NCI-H1436 treated with DMSO at 0.1 percent for 48 hours (cell line): ENCODE measurements at places on chromosomes 5 and 9.

- no peak for DNase-seq
Observed at GRCh38 chr9:124428751-124429529, 13.7 kb upstream of the PSMB7 start.

DNA sequence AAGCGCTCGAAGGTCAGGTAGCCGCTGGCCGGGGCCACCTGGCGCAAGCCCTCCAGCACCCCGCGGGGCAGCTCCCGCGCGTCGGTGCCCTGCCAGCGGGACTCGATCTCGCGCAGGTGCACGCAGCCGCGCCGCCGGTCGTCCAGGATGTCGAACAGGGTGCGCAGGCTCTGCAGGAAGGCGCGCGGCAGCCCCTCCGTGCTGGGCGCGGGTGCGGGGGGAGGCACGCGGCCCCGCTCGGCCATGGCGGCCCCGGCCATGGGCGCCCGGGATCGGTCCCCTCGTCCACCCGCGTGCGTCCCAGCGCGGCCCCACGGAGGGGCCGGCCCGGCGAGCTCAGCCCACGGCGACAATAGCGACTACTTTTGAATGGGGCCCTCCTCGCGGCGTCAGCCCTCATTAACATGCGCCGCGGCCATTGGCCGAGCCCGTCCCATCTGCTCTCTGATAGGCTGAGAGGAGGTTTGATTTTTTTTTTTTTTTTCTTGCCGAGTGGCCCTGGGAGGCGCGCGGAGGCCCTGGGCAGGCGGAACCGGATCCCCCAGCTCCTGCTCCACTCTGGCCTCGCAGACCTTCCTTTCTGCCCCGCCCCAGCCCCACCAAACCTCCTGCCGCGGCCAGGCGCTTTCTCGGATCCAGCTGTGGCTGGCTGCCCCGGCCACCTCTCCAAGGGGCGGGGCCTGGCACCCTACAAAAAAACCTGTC, at the start of gene SAPCD2:
TSS of gene SAPCD2 (minus strand) at position 357 of the 705 bp plus-strand sequence. CDS start at position 260, 97 bp downstream.
- peak; percentile 74 for DNase-seq

- DNase-seq, result no peak
Observed at GRCh38 chr5:120367896-120368634, 96.0 kb upstream of the PRR16 start.

DNA sequence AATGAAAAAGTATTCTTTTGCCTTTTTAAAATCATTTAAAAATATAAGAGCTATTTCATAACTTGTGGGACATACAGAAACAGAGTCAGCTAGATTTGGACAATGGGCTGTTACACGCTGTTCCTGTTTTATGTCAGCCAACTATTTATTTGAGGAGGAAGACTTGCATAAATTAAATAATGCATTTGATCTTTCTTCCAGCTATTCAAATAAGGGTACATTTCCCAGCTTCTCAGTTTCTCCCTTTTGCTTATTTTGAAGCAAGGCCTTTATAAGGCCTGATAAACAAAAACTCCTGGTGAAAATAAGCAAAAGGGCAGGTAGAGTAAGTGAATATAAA, 6.5 kb downstream of the STOM start:
- no peak for DNase-seq

DNA sequence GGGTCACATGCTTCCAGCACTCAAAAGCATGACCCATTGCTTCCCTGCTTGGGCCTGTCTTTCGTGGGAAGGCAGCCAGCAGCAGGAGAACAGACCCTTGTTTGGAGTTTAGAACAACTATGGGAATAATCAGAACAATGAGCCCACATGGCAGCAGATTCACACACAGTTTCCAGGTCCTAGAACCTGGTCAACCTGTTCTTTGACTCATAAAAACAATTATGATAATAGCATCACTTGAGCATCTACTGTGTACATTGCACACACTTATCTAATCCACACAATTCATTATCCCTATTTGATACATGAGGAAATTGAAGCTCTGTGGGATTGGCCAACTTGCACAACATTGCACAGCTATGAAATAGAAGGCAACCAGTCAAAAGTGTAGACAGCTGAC, 41.7 kb downstream of the KLF4 start:
- no peak for DNase-seq

DNA sequence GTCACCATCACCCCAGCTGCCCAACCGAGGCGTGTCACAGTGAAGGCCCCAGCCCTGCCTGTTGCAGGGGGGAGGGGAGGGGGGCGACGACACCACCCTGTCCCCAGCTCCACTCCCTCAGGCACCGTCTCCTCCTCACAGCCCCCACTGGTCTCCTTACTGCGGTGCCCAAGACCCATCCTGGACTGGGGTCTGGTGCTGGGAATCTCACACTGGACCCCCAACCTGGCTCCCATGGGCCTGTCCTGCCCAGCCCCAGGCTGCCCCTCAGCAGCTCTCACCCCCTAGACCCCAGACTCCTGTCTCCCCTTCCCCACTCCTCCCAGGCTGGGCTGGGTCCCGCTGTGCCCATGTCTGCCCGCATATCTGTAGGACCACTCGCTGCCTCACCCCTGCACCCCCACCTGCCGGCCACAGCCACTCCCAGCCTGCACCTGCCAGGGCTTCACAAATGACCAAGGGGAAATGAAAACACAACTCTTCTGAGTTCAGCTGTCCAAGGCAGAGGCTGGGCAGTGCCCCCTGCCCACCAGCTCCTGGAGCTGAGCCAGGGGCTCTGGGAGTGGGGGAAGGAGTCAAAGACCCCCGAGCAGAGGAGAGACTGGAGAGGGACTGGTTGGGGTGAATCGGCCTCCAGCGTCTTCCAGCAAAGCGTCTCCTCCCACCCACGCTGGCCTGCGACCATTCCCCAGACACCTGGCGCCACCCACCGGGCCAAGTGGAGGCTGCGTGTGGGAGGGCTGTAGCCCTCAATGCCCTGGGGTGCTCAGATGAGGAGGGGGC, 32.6 kb upstream of the EGFL7 start:
- no peak for DNase-seq

- no peak for DNase-seq
Observed at GRCh38 chr5:72956324-72957140, 691 bp downstream of the FCHO2 start.

- no peak for DNase-seq
Observed at GRCh38 chr5:140239939-140240700, 62.8 kb downstream of the PFDN1 start.

GRCh38 chr9:135516132-135516860, 4.9 kb upstream of the LCN1 start:
- no peak for DNase-seq

- DNase-seq, result no peak
Observed at GRCh38 chr9:31908158-31908890, 476.1 kb upstream of the ACO1 start.

- no peak for DNase-seq
Observed at GRCh38 chr9:98995059-98995671, 51.5 kb downstream of the COL15A1 start.

- no peak for DNase-seq
Observed at GRCh38 chr5:87210743-87211142, 56.9 kb upstream of the RASA1 start.
